Stimulated activated CD4-positive, alpha-beta T cell treated with anti-CD3 and anti-CD28 coated beads, Interleukin-2, amount 100 ng/mL, for 48 hours (primary cell): ENCODE measurements at places on chromosomes 3 and 15.
A peak's percentile ranks its signal among the peaks of the same experiment; 100 is the strongest.

- no peak for DNase-seq
These were observed 14.4 kb downstream of the CCDC32 start for GRCh38 chr15:40550341-40551037.

- DNase-seq: no peak
These were observed 61.9 kb downstream of the CLDN1 start for GRCh38 chr3:190260301-190260700.

GRCh38 chr3:134078169-134078831 lies 48.6 kb upstream of the SLCO2A1 start:
- DNase-seq: no peak

DNA sequence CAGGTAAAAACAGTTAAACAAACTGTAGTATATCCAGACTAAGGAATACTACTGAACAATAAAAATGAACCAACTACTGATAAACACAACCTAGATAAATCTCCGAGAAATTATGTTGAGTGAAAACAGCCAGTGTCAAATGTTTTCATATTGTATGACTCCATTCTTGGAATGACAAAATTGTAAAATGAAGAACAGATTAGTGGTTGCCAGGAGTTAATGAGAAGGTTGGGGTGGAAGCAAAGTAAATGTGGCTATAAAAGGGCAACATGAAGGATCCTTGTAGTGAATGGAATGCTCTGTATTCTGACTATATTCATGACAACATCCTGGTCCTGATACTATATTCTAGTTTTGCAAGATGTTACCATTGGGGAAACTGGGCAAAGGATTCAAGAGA lies 27.5 kb upstream of the ACKR4 start:
- no peak for DNase-seq

- DNase-seq: no peak
These were observed 5.4 kb upstream of the ACAN start for GRCh38 chr15:88797663-88798339.

GRCh38 chr3:72238010-72238691 lies 453.2 kb upstream of the PROK2 start:
- no peak for DNase-seq

GRCh38 chr3:12832350-12833221 lies 8.8 kb downstream of the RPL32 start:
- no peak for DNase-seq

DNA sequence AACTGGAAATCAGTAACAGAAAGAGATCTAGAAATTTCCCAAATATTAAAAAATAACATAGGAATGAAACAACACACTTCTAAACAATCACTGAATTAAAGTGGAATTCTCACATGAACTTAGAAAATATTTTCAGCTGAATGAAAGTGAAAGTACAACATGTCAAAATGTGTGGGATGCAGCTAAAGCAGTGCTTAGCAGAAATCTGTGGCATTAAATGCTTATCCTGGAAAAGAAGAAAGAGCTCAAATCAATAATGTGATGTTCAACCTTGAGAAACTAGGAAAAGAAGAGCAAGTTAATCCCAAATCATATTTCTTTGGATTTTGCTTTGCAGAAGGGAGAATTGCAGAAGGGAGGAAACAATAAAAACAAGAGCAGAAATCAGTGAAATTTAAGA lies 98.2 kb upstream of the NR2E3 start:
- DNase-seq: no peak

DNA sequence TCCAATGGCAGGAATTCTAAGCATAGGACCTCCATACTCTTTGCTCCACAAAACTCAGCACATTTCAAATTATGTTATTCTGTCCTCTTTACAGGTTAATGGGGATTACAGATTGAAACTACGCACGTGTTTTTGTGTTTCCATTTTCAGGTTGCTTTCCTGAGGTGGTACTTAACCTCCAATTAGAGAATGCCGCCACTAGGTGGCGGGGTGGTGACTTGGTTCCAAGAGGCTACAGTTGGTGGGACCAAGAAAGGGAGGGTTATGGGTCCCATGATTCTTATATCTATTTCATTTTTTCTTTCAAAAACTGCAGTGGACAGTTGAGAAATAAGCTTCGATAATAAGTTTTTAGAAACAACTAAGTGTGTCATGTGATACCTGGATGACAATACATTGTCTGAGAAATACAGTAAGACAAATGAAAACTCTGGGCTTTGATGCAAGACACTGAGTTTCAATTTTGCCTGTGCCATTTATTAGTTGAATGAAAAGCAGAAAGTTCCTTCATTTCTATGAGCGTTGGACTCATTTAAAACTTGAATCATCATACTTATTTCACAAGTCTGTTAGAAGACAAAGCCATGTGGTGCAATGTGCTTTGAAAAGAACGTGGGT lies 539.0 kb downstream of the FGF12 start:
- peak; percentile 43 for DNase-seq

DNA sequence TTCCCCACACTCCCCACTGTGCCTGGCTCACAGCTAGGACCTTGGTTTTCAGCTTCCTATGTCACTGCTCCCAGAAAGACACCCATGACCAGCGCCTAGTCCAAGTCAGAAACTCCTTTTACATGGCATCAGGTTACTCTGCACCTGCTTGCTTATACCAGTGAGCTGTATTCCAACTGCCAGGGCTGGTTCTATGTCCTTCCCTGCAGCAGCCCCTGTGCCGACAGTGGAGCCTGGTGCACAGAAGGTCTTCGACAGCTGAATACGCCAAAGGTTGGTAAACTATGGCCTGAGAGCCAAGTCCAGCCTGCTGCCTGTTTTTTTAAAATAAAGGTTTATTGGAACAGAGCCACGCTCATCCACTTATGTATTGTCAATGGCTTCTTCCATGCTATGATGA lies 102.5 kb downstream of the IQSEC1 start:
- no peak for DNase-seq

GRCh38 chr3:129593230-129593594 lies 13.3 kb downstream of the PLXND1 start:
- no peak for DNase-seq

GRCh38 chr3:169228522-169228921 lies 435.0 kb downstream of the MECOM start:
- DNase-seq: no peak

- no peak for DNase-seq
These were observed 143.6 kb upstream of the TBC1D5 start for GRCh38 chr3:17885986-17886385.

- DNase-seq: no peak
These were observed 32.2 kb downstream of the PPP4R2 start for GRCh38 chr3:73028803-73029202.

GRCh38 chr15:79540551-79540950 lies 108.4 kb downstream of the MINAR1 start:
- DNase-seq: no peak

GRCh38 chr3:76930712-76931111 lies 109.2 kb upstream of the ROBO2 start:
- DNase-seq: no peak

GRCh38 chr3:37910671-37911400 lies 49.2 kb downstream of the CTDSPL start:
- no peak for DNase-seq

DNA sequence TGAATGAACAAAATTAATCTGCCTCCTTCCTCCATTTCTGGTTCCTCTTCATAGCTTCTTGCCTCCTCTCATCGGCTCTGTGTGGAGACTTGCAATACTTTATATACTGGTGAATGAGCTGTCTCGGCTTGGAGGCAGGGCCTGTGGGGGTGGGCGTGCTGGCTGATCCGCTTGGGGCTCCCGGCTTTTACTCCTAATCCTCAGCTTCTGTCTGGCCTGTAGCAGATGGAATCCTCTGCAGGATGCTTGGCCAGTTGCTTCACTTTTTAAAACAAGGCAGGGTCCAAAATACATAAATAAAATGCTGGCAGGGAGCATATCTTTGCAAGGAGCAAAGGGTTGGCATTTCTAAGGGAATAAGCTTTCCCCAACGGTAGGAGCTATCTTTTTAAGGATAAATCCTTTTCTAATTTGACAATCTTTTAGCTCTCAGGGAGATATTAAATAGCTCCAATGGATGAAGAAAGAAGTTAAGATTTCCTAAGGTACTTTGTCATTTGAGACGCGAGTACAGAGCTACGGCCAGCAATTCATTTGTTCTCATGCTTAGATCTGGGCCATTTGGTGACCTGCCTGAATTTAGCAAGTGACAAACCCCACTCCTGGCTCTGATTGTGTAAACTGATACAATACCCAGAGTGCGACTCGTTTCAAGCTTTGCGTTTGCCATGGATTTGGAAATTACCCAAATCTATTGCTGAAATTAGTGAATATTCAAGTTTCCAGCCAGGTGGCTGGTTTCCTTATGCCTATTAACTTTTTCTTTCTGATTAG lies 18.9 kb downstream of the SV2B start:
- DNase-seq: no peak

DNA sequence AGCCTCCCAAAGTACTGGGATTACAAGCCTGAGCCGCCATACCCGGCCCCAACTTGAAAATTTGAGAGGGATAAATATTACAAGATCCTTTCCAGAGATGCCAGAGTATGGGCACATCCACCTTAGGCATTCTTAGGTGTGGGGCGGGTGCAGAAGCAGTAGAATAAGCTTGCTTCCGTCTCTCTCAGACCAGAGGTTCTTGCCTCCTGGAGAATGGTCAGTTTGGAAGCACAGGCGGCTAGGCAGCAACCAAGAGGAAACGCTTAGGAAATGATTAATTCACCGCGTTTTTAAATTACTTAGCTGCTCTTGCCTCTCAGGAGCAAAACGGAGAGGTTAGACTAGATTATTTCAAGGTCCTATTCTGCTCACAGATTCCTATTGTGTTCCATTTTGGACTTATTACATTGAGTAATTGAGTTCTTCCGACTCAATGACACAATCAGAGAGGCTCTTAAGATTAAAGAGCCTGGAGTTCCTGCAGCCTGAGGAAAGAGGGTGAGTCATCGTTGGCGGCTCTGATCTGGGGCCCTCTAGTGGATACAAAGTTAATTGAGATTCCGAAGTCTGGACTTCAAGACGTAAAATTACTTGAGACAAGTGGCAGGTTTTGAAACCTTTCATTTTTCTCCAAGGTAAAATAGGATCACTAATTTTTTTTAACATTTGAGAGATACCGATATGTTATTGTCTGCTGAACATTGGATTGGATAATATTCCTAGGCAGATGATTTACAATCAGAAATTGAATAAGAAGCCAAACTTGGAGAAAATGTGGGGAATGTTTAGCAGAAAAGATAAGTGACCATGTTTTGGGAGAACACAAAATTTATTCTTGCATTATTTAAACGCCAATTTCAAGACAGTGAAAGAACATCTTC lies 5.8 kb upstream of the TOPAZ1 start:
- DNase-seq: peak; percentile 32

GRCh38 chr15:60612400-60613048 lies 133.6 kb upstream of the ICE2 start:
- DNase-seq: no peak

GRCh38 chr3:61646851-61647525 lies 85.6 kb downstream of the PTPRG start:
- no peak for DNase-seq

DNA sequence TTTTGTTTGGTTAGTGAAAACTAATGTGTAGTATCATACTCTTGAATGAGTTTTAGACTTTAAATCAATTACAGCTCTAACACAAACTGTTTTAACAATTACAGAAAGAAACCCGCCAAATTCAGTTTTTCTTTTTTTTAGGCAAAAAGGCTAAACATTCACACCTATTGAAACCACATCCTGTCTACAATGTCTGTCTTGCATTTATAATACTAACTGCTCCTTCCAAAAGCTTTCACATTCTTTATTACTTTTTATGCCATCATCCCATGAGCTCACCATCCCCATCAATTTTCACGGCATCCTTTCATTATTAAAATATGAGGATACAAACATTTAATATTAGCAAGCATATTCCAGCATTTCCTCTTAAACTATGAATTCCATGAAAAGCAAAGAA lies 593.3 kb downstream of the FOXP1 start:
- no peak for DNase-seq

DNA sequence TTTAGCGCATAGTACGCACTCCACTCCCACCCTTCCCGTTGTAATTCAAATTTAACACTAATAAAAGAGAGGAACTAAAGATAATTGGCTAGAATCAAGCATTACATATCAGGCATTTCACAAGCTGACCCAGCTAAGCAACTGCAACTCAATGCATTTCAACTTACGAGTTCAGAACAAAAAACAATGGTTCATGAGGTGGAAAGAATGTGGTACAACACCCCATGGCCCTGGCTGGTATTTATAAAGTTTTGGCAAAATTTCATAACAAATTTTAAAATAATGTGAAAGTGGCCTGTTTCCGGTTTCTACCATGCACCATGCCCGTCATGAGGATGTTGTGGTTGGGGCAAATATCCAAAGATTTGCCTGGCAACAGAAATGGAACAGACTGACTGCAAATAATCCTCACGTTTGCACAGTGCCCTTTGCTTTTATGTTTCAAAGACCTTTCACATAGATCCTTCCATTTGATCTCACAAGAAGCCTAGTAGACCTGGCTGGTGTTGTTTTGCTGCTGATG lies 455.3 kb upstream of the NR2F2 start:
- no peak for DNase-seq

GRCh38 chr3:120062474-120062873 lies 31.8 kb downstream of the GSK3B start:
- no peak for DNase-seq

- no peak for DNase-seq
These were observed 5.7 kb downstream of the KLHL40 start for GRCh38 chr3:42690766-42691680.

DNA sequence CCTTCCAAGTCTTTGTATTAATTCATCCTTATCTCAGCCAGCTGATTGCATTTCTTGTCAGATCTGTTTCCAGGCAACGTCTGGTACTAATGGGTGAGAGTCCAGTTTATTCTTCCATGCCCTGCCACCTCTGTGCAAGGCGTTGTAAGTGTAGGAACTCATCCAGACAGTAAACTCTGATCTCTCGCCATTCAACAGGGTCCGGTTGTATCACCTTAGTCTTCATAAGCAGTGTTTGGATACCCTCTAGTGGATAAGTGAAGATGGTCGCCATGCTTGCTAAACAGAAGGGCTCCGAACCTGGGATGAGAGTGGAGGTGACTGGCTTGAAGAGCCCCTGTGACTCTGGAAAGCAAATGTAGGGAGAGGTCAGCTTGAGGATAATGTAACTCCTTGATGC lies 51.6 kb upstream of the CMTM7 start:
- no peak for DNase-seq

GRCh38 chr3:62625268-62625667 lies 249.9 kb downstream of the CADPS start:
- no peak for DNase-seq

DNA sequence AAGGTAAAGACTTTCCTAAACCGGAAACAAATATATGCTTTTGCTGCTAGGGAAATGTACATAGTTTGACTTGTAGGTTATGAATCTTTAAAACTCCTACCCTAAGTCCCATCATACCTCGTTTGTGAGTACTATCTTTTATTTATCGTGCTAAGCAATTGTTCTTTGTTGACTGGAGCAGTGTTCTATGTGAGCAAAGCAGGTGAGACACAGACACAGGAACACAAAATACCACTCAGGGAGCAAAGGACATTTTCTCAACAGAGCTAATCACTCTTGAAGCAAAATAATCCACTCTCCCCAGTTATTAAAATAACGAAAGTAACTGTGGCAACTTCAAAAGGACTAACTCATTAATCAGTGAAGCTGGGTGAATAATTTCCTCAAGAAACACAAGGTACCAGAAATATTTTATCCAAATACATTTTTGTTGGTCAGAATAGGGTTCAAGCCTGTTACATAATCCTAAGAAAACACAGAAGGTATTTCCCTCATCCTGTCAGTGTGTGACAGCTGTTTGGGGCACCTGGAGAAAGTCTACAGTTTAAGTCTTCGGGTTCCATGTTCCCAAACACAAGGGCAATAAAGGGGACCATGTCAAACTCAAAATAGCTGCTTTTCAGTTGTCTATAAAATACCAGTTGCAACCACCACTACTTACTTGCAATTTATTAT lies 407.7 kb downstream of the FOXP1 start:
- no peak for DNase-seq

GRCh38 chr3:71916747-71917369 lies 131.9 kb upstream of the PROK2 start:
- no peak for DNase-seq
